ENCODE measurements at places on chromosomes 2 and 18.

DNA sequence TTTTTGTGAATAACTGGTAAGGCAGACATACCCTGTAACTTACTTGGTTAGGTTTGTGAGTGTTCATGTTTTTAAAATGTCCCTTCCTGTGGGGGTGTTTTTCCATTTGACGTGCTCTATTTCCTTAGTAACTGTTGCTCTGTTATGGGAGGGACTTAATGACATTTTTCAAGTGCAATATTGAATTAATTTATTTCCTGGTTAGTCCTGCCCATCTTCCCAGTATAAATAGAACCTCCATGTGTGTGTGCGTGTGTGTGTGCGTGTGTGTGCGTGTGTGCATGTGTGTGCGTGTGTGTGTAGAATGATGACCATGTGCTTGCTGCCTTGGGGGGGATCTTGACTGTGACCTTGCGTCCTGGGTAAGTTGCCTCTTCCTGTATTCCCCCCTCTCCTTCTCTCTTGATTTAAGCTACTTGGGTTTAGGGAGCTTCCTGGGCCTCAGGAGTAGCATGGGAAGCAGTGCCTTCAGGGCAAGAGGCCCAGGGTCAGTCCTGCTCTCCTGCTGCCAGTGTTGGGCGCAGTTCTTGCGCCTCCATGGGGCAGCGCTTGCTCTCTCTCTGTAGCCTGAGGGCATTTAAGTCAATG is 163.9 kb downstream of the LDLRAD4 start:
- DNase-seq: peak; percentile 30

DNA sequence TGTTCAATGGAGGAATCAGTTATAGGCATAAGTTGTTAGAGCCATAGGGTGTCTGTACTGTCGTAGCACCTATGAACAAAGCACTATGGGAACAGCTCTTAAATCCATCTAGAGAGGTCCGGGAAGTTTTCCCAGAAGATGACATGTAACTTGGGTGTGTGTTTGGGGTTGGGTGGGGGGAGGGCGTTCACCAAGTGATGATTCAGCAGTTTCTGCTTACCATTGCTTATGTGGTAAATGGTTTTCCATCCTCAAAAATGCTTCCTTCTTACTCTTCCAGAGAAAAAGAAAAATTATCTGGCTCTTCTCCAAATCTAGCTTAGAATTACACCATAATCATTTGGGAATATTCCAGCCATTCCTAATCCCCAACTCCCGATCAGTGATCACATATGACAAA is 361.1 kb upstream of the ZNF521 start:
- DNase-seq: no peak

GRCh38 chr18:45384137-45384961 is 230.9 kb upstream of the SLC14A2 start:
- peak; percentile 7 for DNase-seq

DNA sequence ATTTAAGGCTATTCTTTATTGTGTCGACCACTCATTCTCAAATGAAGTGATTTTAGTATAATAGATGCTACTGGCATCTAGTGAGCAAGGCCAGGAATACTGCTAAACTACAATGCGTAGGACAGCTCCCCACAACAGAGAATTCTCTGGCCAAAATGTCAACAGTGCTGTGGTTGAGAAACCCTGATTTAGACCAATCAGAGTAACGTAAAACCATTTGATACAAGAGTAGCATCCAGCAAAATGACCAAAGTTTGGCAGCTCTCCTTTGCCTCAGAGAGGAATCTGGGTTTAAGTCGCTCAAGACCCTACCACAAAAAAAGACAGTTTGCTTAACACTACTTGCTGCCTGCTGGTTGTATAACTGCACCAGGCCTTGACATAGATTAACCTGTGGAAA is 37.0 kb upstream of the TTN start:
- no peak for DNase-seq

- no peak for DNase-seq
Observed at GRCh38 chr2:136132825-136133155, 14.8 kb upstream of the CXCR4 start.

DNA sequence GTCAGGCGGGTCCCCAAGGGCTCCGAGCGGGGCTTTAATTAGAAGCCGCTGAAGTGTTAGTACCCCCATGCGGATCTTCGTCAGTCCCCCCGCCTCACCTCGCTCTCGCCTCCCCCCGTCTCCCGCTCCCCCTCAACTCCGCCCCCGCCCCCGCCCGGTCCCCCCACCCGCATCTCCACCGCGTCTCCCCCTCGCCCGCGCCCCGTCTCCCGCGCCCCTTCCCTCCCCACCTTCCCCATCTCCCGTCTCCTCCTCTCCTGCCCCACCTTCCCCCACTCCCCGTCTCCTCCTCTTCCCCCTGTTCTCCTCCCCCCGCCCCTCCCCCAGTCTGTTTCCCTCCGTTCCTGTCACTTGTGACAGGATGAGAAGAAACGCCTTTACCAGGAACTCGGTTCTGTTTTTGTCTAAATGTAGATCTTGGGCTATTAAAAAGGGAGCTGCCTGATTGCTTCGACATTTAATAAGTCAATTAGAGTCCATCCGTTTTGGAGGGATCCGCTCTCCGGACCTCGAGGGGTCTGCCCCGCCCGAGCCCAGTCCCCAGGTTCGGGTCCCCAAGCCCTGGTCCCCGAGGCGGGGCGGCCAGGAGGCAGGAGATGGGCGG is 969 bp upstream of the ALKAL2 start:
- no peak for DNase-seq

- DNase-seq: no peak
Observed at GRCh38 chr18:46849007-46849406, 68.3 kb downstream of the PIAS2 start.

DNA sequence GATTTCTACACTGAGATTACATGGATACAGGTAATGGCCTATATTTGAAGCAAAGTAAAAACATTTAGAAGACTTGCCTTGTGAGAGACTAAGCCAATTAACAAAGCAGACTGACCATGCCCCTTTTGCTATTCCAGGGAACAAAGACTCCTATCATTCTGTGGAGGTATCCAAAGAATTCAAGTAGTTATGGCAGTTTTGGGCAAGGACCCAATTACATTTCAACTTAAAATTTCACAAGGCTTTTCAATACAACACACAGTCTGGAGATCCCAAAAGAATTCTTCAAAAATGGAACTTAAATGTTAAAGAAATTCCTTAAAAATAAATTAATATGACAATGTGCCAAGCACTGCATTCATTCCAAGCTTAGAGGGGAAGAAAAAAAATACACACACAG is 109.2 kb upstream of the CHRNA1 start:
- DNase-seq: peak; percentile 7

DNA sequence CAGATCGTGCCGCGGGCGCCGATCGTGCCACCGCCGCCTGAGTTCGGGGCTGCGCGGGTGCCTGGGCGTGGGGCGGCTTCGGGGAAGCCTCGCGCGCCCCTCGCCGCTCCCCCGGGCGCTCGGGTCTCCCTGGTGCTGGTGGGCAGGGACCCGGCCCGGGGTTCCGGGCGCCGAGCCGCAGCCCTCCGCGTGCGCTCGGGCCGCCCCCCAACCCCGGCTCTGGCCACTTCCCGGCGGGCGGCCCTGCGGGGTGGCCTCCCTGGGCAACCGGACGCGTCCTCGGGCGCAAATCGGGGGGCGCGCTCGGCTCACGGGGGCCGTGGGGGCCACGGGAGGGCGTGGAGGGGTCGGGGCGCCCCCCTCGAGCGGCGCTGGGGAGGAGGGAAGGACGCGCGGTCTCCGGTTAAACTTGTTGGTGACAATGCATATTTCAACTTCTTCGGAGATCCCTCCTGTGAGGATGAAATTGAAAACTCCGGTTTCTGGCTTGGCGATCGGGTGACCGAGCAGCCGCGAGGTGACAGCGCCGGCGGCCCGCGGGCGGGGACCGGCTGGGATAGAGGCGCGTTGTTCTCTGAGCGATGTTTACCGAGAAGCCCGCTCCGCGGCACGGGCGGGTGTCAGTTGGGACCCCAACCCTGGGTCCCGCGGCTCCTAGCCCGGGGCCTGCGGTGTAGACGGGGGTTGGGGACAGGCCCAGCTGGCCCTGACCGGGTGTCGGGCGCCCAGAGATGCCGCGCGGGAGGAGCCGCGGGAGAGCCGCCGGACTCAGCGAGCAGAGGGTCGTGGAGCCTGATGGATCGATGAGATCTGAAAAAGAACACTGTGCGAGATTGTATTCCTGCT is 676 bp downstream of the SH3BP4 start:
- no peak for DNase-seq

GRCh38 chr18:79203017-79203605 is 133.9 kb downstream of the ATP9B start:
- DNase-seq: no peak

- DNase-seq: no peak
Observed at GRCh38 chr2:203689426-203690116, 16.9 kb upstream of the CD28 start.

GRCh38 chr2:109702250-109702985 is 88.3 kb downstream of the SOWAHC start:
- no peak for DNase-seq

GRCh38 chr2:27860111-27860510 is 30.1 kb downstream of the RBKS start:
- peak; percentile 53 for DNase-seq

All from GM04504 (cell line).